ENCODE measurements at places on chromosomes 3 and 15. TPM values are rescaled to one million over a fixed set of nuclear protein-coding genes. Genes with fewer than 3 reads are reported as not detected.

The LRRIQ4 gene
- not detected for total RNA-seq

The MRPL3 gene
- total RNA-seq: 125 TPM

The GHSR gene
- not detected for total RNA-seq

The MYO5C gene
- 25.5 TPM for total RNA-seq

The OR5AC2 gene
- total RNA-seq: not detected

The NR2F2 gene
- 15.6 TPM for total RNA-seq

The FAM219B gene
- total RNA-seq: 44.9 TPM

The C3orf85 gene
- total RNA-seq: not detected

The CACNA1D gene
- total RNA-seq: 2.9 TPM

The C2CD4A gene
- 1.8 TPM for total RNA-seq

The SKOR1 gene
- total RNA-seq: 0.38 TPM

Data from esophagus squamous epithelium (tissue), 5 donors.